ENCODE measurements at places on chromosomes 7 and 10. TPM values are rescaled to one million over a fixed set of nuclear protein-coding genes. Genes with fewer than 3 reads are reported as not detected.

AKR1C4 gene
- polyA plus RNA-seq = 0.20 TPM

C10orf53 gene
- not detected for polyA plus RNA-seq

ACTL6B gene
- polyA plus RNA-seq = 2.5 TPM

GIMAP5 gene
- polyA plus RNA-seq = 29.7 TPM

NPC1L1 gene
- 0.48 TPM for polyA plus RNA-seq

DNA sequence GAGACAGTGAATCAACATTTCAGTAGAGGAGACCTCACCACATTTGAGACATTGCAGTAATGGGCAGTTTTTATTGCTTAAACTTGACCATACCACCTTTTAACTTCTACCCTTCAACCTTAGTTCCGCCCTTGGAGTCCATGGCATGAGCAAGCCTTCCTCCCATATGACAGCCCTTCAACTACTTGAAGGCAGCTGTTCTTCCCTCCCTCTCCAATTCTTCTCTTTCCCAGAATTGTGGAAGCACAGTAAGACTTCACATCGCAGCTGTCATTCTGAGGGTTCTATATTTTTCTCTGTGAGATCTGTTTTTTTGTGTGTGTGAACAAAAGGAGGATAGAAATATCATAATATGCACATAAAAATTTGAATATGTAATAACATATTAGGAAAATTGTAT lies 2.2 kb upstream of the TSPAN12 start:
- no peak for DNase-seq

- no peak for DNase-seq
These were observed 244.2 kb downstream of the EXOC4 start for GRCh38 chr7:133497061-133497460.

DNA sequence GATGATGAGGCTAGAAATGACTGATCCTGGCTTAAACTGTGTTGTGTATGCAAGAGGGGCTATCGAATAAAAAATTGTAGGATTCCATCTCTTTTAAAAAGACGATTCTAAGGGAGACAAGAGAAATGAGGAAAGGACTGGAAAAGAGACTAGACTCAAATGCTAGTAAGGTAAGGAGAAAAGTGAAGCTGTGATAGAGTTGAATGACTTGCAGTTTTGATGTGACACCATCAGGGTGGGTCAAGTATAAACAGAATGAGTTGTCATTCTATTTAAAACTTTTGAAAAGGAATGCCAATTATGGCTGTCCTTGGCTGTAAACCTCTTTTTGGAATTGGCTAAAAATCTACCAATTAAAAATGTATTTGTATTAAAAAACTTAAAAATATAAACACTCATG lies 184.5 kb upstream of the PHF14 start:
- no peak for DNase-seq

- peak; percentile 76 for DNase-seq
These were observed 49.2 kb upstream of the SHH start for GRCh38 chr7:155861480-155861868.

GRCh38 chr7:154857728-154858681 lies 144.9 kb downstream of the PAXIP1 start:
- no peak for DNase-seq

DNA sequence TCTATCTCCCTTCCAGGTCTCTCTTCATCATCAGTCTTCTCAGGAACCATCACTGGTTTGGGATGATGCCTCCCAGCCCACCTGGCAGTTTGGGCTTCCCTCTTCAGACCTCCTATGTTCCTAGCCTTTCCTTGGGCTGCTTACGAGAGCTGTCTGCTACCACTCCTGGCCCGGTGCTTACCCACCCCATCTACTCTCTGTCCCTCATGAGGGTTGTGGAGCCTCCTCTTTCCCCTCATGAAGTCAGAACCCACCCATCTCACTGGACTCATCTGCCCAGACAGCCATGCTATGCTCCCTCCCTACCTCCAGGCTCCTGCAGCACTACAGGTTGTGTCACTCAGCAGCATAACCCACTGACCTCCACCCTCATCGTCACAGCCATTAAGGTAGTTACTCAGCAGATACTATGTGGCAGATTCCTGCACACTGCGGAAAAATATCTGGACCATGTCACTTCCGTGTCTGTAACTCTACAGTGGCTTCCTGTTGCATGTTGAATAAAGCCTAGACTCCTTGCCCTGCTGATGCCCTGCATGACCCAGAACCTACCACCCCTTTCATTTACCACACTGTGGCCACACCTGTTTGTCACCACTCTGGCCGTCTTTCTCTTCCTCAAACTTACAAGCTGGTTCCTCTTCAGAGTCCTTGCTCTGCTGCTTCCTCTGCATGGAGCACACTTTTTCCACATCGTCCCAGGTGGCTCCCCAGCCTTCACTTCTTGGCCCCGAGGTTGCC lies 2.0 kb downstream of the DBNL start:
- no peak for DNase-seq

GRCh38 chr7:83366629-83367028 lies 203.9 kb upstream of the PCLO start:
- no peak for DNase-seq

DNA sequence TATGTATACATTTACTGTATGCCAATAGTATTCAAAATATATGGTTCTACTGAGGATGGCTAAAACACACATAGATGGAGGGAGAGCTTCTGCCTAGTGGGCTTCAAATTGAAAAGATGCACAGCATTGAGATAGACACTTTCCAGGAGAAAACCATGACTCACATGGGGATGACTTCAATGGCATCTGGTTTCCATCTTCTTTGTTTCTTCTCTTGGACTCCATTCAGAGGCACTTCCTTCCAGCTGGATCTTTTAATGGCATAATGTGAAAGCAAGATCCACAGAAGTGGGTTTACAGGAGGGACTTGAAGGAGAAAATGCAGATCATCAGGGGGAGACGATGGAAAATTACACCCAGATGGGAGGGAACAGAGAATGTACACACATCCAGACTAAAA lies 84.9 kb downstream of the ZNF365 start:
- DNase-seq = no peak
